CD4-positive, alpha-beta T cell treated with Interferon gamma for 1 hour (primary cell): ENCODE measurements at places on chromosomes 3 and 15.

- peak; percentile 33 for DNase-seq
Observed at GRCh38 chr15:70892002-70892911, at the start of the genes LRRC49 and THAP10. Gene LRRC49, plus strand, starts transcription at chr15:70892826. Its CDS starts 69 bp downstream, at chr15:70892895. Gene THAP10, minus strand, starts transcription at chr15:70892433. Its CDS starts 161 bp downstream, at chr15:70892272.

DNA sequence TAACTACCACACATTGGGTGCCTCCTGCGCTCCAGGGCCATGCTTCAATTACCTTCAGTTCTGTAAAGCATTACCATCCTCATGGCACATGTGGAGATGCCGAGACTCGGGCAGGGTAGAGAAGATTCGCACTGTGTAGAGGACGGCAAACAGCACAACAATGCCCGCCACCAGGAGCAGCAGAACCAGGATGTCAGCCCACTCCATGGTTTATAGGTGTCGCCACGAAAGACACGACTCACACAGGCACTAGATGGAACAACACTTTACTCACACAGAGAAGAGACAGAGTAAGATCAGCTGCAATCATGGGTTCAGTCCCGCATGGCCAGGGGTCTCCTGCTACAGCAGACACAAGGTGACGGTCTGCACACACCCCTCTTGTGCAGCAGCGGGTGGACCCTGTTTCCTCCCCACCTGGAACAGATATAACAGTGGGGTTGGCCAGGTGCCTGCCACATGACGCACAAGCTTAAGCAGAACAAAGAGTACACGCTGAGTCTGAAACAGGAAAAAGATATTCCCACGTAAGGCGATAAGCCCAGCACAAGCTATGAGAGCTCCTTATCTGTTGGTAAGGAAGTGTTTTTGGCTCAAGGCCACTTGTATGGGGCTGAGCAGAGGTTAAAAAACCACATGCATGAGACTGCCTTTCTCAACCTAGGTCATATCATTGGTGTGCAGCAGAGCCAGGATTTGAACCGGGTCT, 2.5 kb upstream of the TBC1D21 start:
- no peak for DNase-seq

DNA sequence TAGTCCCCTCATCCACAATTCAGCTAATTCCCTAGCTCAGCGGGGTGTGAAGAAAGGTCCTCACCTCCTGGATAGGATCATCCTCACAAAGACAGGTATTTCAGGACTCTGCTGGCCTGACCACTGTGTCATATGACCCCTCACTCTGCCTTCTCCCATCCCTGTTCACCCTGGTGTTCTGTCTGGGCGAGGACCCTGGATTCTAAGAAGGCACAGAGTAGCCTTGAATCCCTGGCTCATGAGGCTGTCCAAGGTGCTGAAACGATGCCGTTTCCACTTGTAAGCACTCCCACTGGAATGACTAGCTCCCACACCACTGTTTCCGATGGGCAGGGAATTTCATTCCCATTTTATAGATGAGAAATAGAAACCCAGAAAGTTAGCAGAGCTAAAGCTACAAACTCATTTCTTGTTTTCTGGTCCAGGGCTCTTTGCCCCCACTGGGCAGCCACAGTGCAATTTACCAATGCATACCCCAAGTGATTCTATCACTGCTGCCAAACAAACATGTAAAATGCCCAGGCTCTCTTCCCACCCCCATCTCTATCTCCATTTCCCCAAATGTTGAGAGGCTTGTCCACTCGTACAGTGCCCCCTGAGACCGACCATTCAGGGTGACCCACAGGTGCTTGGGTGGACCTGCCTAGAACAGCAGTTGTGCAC, 83.2 kb downstream of the RAB11A start:
- DNase-seq = no peak

GRCh38 chr3:38566215-38566528, 70.0 kb downstream of the EXOG start:
- no peak for DNase-seq

- no peak for DNase-seq
Observed at GRCh38 chr3:49771340-49771938, 14.9 kb downstream of the IP6K1 start.

DNA sequence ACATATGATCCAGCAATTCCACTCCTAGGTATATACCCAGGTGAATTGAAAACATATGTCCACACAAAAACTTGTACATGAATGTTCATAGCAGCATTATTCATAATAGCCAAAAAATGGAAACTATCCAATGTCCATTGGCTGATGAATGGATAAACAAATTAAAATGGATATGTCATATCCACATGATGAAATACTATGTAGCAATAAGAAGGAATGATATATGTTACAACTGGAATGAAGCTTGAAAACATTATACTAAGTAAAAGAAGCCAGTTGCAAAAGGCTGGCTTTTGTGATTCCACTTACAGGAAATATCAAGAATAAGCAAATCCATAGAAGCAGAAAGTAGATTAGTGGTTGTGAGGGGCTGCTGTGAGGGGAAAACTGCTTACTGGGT, 33.7 kb downstream of the BNC1 start:
- no peak for DNase-seq

- DNase-seq = no peak
Observed at GRCh38 chr15:43132830-43133429, 456 bp upstream of the TMEM62 start.

DNA sequence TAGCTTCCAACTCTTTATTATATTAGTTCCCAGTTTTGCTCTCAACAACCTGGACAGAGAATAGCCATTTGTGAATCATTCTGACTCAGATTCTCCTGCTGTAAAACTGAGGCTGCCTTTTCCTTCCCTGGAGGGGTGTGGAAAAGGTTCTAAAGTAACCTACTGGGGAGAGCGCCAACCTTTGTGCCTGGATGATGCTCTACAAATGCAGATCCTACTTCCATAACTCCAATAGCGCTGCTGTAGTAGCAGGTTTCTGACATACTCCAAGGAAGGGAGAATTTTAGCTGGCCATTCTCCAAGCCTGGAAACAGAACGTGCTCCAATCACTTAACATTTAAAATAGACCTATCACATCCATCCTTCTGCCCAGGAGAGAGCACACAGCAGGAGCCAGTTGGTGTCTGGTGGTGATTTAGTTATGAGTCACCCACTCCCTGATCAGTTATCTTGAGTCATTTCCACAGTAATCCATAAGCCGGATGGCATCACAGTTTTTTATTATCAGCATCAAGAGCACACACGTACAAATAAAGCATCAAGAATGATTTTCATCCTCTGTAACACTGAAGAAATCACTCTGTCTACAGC, 38.3 kb downstream of the MYH15 start:
- DNase-seq = no peak

DNA sequence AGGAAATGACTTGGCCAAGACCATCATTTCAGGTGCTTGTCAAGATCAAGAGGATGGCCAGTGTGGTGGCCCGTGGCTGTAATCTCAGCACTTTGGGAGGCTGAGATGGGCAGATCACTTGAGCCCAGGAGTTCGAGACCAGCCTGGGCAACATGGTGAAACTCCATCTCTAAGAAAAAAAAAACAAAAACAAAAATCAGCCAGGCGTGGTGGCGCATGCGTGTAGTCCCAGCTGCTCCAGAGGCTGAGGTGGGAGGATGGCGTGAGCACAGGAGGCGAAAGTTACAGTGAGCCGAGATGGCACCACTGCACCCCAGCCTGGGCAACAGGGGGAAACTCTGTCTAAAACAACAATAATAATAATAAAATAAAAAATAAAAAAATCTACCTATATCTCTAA, 15.0 kb downstream of the CRABP1 start:
- no peak for DNase-seq

- DNase-seq = no peak
Observed at GRCh38 chr3:74267588-74268184, 346.8 kb downstream of the CNTN3 start.

GRCh38 chr15:37246065-37246464, 145.7 kb upstream of the MEIS2 start:
- no peak for DNase-seq

- no peak for DNase-seq
Observed at GRCh38 chr3:59127071-59127470, 77.2 kb upstream of the CFAP20DC start.

DNA sequence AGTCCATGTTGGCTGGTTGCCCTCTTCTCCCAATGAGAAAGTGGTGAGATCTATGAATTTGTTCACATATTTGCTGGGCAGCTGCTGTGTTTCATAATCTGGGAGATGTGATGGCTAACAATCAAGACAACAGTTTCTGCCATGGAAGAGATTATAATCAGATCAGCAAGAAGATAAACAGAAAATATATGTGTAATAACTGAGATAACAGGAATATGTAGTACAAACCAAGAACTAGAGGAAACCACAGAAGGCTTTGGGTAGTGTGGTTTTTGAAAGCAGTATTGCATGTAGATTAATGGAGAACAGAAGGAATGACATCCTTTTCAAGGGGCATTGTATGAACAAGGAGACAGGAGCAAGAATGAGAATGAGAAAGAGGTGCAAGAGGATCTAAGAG, 12.2 kb upstream of the CSTA start:
- DNase-seq = no peak

DNA sequence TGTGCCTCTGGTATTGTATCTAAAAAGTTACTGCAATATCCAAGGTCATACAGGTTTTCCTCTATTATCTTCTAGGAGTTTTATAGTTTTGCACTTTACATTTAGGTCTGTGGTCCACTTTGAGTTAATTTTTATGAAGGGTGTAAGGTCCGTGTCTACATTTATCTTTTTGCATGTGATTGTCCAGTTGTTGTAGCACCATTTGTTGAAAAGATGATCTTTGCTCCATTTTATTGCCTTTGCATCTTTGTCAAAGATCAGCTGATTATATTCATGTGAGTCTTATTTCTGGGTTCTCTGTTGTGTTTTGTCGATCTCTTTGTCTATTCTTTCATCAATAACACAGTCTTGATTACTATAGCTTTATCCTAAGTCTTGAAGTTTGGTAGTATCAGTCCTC, 6.7 kb downstream of the CHRNA7 start:
- DNase-seq = no peak

- no peak for DNase-seq
Observed at GRCh38 chr3:171862993-171863521, 19.9 kb downstream of the TMEM212 start.

GRCh38 chr3:15164340-15164739, 41.7 kb upstream of the CAPN7 start:
- no peak for DNase-seq

DNA sequence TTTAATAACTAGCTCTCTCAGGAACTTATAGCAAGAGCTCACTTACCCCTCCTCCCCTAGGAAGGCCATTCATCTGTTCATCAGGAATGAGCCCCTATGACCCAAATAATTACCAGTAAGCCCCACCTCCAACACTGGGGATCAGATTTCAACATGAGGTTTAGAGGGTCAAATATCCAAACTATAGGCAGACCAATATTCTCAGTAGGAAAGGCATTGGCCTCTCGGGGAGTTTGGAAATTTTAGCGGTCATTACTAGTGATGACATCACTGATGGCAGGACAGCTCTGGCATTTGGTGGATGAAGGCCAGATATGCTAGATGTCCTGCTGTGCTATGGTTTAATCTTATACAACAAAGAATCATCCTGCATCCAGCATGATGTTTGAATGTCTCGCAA, 15.2 kb upstream of the CD47 start:
- DNase-seq = no peak

GRCh38 chr3:132432639-132433038, 15.3 kb downstream of the DNAJC13 start:
- DNase-seq = no peak

DNA sequence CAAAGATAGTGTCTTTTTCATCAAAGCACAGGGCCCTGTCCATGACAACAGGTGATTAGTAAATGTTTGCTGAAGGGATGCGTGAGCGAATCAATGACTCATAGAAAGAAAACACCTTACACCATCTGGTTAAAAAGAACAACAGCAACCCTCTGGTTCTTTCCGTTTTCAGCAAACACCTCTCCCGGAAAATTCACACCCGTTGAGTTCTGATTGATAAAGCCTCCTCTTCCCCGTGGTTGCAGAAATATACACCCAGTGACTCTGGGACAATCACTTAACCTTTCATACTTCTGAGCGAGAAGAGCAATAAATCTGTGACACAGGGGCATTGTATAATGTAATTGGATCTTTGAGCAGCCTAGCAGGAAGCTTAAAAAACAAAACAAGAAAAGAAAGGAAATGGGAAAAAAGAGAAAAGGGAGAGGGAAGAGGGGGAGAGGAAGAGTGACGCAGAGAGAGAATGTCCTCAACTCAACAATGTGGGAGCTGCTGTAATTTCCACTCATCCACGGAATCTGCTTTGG, 37.6 kb downstream of the ADAMTS9 start:
- DNase-seq = no peak

DNA sequence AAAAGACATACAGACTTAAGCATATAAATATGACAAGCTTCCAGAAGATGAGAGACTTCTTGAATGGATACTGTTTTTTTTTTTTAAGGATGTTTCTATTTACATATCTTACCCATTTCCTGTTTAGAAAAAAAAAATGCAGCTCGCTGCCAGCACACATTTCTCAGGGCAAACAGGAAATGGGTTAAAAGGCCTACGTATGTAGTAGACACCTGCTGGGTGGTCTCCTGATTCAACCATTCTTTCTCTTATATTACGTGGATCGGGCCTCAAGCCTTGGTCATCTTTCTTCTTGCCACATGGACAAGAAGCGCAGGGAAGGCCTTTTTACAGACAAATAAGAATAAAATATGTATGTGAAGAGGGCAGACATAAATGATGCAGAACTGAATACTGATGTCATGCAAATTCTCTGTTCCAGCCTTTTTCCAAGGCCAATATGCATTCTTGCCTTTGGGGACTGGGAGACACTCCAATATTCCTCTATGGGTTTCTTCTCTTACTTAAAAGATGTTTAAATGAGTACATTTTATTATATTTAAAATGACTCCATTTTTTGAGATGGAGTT, 35.0 kb upstream of the TJP1 start:
- no peak for DNase-seq

DNA sequence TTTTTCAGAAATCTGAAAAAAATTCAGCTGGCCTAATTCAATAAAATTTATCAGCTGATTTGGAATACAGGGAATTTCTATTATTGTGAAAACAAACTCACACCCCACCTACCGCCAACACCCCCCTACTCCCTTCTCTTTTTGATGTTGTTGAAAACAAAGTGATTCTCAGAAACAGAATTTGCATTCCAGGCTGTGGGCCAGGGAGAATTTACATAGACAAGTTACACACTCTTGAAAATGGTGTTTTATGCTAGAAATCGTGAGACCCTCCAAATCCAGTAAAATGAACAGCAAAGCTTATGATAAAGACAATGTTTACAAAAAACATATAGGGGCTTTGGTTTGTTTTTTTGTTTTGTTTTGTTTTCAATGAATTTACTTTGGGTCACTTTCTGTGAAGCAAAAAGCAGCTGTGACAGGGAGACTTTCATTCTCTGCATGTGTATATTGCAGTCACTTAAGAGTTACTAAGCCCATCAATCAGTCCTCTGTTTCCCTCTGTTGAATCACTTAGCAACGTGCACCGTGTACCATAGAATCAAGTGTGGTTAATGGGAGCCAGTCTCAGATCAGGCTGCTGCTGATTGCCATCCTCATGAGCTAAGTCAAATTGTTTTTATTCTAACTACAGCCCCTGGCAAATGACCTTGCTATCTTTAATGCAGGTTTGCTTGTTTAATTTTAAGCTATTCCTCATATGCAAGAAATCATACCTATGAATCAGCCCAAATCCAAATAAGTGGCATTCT, 159.8 kb downstream of the ALCAM start:
- no peak for DNase-seq

DNA sequence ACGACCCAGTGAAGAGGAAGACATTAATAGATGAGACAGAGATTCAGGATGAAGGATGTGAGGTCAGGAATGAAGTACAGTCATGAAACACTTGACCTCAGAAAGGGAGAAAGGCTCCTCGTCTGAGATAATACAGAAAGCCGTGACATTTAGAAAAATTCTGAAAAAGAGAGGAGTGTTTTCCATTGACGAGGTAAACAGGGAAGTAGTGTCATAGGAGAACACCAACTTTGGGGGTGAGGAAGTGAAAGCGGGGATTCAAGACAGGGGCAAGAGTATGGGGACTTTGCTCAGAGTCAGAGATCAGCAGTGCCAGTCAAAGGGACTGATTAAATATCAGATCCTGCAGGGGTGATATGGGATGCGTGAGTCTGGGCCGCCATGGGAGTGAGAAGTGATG, 160.9 kb downstream of the PLCL2 start:
- no peak for DNase-seq
